Right lobe of liver (tissue), 6 donors: ENCODE measurements at places on chromosomes 11 and 22.

- DNase-seq = no peak
Observed at GRCh38 chr11:2762031-2762380, 62.2 kb upstream of the KCNQ1OT1 start.

- peak; percentile 85 for DNase-seq
Observed at GRCh38 chr22:46262449-46263215, 511 bp downstream of the PKDREJ start.

- no peak for DNase-seq
Observed at GRCh38 chr22:44033694-44034093, 9.6 kb downstream of the PARVB start.

GRCh38 chr22:29509815-29510214 is 29.8 kb downstream of the NEFH start:
- no peak for DNase-seq

DNA sequence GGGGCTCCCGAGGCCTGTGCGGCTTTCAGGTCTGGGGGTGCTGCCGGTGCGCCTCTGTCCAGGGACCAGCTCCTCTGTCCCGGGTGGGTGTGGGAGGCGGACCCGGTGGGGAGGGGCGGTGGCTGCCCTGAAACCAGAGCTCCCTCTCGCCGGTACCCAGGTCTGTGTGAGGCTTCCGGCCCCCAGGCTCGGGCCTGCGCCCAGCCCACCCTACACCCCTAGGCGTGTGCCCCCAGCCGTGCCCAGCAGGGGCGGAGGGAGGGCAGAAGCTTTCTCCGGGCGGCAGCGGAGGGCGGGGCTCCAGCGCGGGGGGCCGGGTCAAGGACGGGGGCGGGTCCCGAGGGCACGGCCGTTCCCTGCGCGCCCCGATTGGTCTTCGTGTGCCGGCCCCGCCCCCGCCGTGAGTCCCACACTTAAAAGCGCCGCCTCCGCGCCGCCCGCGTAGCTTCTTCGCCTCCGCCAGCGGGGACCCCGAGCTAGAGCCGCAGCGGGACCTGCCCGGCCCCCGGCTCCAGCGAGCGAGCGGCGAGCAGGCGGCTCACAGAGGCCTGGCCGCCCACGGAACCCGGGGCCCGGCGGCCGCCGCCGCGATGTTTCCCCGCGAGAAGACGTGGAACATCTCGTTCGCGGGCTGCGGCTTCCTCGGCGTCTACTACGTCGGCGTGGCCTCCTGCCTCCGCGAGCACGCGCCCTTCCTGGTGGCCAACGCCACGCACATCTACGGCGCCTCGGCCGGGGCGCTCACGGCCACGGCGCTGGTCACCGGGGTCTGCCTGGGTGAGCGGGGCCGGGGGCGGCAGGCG is 616 bp downstream of the PNPLA2 start:
- peak; percentile 96 for DNase-seq

DNA sequence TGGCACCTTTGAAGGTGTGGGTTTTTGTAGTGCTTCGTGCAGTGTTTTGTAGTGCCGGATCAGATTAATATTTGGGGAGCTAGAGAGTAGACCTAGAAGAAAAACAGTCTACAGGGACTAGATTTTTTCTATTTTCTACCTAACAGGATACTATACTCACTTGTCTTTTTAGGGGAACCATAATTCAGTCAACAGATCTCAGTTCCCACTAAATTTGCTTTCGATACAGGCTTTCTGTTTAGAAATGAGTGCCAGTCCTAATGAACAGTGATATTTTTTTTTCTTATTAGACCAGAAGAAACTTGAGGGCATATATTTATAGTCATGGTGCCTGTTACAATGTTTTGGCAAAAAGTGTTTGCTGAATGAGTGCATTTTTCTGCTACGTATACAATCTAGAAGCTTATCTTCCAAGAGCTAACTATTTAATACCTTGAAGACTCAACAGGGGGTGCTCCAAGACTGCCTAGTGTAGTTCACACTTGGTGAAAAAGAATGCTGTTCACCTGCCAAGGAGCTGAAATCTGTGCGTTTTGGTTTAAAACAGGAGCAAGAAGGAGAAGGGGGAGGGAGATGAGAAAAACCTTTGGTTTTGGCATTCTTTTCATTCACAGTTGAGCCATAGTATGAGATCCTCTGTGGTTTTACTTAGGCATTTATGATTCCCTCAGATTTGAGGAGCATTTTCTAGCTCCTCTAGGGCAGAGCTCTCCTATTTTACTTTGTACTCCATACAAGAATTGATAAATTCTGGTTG is 44.9 kb upstream of the VSTM5 start:
- no peak for DNase-seq

DNA sequence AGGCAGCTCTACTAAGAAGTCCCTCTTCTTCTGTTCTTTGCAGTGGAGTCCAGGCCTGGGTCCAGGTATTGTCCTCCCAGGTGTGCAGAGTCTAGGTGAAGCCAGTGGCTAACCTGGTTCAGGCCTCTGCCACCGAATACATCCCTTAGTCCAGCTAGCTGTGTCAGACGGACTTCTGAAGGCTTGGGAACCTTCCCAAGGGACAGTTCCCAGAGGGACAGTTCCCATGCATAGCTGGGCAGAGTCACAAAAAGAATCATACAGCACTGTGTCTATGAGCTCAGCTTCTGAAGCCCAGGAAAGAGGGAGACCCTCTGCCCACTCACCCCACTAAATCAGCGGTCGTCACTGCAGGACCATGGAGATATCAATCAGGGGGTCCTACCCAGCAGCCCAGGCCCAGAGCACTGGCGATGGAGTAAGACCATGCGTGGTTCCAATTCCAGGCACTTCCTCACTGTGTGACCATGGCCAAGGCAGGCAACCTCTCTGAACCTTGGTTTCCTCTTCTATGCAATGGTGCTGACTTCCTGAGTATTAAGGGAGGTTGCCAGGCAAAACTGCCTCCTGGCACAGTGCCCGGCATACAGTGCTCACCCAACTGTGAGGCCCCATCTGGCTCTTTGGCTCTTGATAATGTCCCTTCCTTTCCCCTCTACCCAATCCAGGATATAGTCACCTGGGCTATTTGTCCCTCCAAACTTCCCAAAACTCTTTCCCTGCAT is 3.4 kb downstream of the MS4A10 start:
- DNase-seq = no peak

DNA sequence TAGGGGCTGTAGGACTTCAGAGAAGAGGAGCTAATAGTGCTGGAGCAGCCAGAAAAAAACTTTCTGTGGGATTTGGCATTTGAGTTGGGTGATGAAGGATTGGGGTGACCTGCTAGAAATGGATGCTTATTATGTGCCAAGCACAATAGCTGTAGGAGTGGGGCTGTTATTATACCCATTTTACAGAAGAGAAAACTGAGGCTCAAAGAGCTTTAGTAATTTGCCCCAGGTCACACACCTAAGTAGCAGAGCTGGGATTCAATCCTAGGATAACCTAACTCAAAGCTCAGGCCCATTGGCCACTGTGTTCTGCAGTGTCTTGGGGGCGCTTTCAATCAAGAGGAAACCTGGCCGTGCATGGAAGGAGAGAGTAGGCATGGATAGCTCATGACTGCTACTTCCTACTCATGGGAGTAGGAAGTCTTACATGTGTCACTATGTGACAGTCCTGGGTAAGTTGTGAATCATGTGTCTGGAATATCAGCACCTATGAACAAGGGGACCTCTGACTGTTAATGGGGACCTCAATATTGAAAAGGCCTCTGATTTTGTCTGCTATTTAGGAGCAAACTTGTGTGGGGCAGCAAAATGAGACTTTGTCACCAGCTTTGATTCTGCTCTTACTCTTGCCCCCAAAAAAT is 6.1 kb upstream of the ELF5 start:
- no peak for DNase-seq

DNA sequence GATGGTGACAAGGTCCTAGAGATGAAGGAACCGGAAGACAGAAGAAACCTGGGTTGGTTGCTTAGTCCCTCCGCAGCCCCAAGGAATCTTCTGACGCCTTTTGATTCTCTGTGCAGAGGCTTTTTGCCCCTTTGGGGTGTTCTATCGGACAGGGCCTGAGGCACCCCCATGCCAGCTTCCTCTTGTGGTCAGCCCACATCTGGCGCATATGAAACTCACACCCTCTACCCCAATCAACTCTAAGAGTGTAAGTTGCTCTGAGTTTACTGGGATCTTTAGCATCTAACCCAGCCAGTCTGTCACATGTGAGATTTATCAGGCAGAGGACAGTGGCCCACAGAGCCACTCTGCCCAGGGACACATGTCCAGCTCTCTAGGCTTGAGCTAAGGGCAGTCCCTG is 17.4 kb downstream of the RASD2 start:
- no peak for DNase-seq

- no peak for DNase-seq
Observed at GRCh38 chr22:22082960-22083359, 100.4 kb upstream of the TOP3B start.

DNA sequence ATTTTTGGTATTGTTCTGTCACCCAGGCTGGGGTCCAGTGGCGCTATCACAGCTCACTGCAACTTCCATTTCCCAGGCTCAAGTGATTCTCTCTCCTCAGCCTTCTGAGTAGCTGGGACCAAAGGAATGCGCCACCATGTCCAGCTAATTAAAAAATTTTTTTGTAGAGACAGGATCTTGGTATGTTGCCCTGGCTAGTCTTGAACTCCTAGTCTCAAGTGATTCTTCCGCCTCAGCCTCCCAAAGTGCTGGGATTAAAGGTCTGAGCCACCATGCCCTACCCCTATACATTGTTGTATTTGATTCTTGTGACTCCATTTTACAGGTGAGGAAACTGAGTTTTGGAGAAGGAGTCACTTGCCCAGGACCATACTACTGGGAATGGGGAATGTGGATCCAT is 11.9 kb downstream of the KIAA1671 start:
- DNase-seq = no peak

GRCh38 chr11:19430754-19431398 is 190.1 kb upstream of the E2F8 start:
- no peak for DNase-seq

GRCh38 chr22:49951678-49951985 is 8.9 kb upstream of the PIM3 start:
- no peak for DNase-seq

GRCh38 chr11:106763501-106763900 is 254.8 kb downstream of the GUCY1A2 start:
- DNase-seq = no peak

DNA sequence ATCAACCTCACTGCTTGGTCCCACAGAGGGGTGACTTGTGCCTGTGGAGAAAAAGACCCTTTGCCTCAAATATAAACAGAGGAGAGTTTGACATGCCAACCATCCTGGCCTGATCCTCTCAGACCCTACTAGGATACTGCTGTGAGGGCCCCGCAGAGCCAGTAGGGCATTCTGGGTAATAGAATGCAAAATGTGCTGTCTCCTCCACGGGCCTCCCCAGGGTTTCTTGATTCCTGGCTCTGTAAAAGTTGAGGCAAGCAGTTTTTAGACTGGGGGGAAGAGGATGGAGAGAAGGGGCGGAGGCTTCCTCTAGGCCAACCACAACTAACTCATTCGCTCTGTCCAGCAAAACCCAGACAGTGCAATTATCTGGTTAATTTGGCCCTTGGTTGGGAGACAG is 81.7 kb downstream of the SYN3 start:
- DNase-seq = no peak

GRCh38 chr11:134624166-134624920 is 212.3 kb upstream of the B3GAT1 start:
- no peak for DNase-seq

DNA sequence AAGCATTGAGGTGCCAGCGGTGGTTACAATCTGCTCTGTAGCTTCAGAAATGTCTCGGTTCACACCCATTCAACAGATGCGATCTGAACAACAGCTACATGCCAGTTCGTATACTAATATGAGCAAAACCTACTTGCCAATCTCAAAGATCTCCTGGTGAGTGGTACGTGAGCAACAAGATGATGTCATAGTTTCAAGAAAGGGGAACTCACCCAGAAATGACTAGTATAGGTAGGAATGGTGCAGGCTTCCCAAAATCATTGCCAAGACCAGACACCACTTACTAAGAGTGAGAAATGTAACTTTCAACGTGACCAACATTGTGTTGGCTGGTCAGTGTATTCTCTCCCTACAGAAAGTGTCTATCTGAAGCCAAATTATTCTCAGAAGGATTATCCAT is 31.1 kb downstream of the OR6Q1 start:
- no peak for DNase-seq

DNA sequence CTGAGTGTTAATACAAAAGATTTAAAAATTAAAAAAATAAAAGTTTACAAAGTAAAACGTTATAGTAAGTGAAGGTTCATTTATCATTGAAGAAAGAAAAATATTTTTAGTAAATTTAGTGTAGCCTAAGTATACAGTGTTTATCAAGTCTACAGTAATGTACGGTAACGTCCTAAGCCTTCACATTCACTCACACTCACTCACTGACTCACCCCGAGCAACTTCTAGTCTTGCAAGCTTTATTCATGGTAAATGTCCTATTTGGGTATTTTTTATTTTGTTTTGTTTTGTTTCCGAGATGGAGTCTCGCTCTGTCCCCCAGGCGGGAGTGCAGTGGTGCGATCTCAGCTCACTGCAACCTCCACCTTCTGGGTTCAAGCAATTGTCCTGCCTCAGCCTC is 8.8 kb downstream of the CASTOR1 start:
- no peak for DNase-seq

GRCh38 chr22:46295277-46295971 is 1.2 kb upstream of the GTSE1 start:
- no peak for DNase-seq

DNA sequence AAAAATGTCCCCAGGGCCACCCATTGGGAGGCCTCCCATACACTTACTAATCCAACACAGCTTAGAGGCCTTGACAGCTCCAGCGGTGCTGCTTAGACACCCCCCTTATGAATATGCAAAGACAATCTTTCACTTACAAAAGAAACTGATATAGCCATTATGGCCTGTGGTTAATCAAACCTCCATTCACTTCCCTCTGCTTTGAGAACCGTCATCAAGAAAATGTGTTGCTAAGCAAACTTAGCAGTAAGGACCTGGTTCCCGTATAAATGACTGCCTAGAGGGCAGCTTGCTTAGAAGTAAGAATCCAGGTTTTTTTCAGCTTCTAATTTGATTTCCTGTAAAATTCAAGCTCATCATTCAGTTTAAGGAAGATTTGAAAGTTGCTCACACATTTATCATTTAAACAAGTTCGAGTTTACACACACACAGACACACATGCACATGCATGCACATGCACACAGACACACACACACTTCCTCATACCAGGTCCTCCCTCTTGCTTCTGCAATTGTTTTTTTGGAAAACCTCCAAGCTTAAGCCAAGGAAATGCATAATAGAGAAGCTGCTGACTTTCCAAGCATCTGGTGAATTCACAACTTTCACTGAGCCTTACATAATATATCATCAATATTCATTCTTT is 137.7 kb upstream of the BLID start:
- DNase-seq = no peak

DNA sequence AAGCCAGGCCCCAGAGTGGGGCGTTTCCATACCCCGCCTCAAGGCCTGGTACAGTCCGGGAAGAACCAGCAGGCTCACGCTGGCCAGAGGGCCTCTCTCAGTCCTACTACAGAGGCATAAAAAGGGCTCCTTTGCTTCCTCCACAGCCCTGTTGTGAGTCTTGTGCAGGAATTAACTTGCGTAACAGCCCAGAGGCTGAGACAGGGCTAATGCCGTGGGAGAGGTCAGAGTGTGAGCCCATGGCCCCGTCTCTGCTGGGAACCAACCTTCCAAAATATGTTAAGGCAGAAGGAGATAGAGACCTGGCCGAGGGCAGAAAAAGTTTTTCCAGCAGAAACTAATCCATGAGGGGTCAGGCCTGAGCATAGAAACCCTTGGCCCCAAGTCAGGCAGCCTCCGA is 19.9 kb upstream of the TMEM184B start:
- DNase-seq = no peak
